Tongue (tissue), 3 donors: ENCODE measurements at places on chromosomes 3 and 15.

- no peak for DNase-seq
Measured at GRCh38 chr3:133775309-133775708, 29.1 kb downstream of the TF start.

- no peak for DNase-seq
Measured at GRCh38 chr3:194087280-194087679, 48.7 kb upstream of the HES1 start.

DNA sequence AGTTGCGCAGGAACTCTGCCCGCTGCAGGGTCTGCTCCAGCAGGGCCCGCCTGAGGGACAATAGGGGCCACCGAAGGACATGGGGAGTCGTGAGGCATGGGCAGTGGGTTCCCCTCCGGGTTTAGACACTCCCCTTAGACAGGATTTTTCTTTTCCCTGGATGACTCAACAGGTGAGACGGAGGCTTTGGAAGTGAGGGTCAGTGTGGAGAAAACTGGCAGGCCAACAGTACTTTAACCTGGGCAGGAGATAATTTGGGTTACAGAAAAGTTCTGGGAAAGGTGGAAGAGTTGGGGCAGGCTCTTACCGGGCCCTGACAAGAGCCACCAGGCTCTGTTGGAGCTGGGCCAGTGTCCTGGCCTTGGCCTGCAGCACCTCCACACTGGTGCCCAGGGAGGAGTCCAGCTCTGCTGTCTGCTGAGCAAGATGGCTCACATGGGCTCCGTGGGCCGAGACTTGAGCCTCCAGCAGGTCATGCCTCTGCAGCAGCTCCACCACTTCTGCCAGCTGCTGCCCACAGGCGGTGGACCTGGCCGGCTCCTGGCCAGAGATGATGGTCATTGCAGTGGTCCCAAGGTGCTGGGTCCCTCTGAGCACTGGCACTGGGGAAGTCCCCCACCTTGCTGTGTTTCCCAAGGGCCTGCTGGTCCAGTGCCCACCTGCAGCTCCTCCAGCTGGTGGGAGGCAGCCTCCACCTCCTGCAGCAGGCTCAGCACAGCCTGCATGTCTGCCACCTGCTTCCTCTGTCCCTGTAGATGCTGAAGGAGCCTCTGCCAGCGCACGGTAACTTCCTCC, 11.0 kb downstream of the SPTBN5 start:
- no peak for DNase-seq

GRCh38 chr3:188088948-188089685, 64.8 kb upstream of the LPP start:
- DNase-seq: no peak

GRCh38 chr3:173065543-173065981, 75.5 kb downstream of the SPATA16 start:
- DNase-seq: peak; percentile 67

GRCh38 chr3:55571216-55571813, 84.2 kb upstream of the WNT5A start:
- DNase-seq: no peak

GRCh38 chr3:194849166-194849875, 163.6 kb downstream of the FAM43A start:
- DNase-seq: no peak

GRCh38 chr3:128408693-128409623, 57.7 kb downstream of the DNAJB8 start:
- peak; percentile 68 for DNase-seq

GRCh38 chr3:164387236-164387635, 691.1 kb downstream of the SI start:
- DNase-seq: no peak

GRCh38 chr3:184896336-184896735, 84.4 kb downstream of the VPS8 start:
- DNase-seq: no peak

GRCh38 chr3:34072297-34072696, 273.9 kb downstream of the PDCD6IP start:
- DNase-seq: no peak

DNA sequence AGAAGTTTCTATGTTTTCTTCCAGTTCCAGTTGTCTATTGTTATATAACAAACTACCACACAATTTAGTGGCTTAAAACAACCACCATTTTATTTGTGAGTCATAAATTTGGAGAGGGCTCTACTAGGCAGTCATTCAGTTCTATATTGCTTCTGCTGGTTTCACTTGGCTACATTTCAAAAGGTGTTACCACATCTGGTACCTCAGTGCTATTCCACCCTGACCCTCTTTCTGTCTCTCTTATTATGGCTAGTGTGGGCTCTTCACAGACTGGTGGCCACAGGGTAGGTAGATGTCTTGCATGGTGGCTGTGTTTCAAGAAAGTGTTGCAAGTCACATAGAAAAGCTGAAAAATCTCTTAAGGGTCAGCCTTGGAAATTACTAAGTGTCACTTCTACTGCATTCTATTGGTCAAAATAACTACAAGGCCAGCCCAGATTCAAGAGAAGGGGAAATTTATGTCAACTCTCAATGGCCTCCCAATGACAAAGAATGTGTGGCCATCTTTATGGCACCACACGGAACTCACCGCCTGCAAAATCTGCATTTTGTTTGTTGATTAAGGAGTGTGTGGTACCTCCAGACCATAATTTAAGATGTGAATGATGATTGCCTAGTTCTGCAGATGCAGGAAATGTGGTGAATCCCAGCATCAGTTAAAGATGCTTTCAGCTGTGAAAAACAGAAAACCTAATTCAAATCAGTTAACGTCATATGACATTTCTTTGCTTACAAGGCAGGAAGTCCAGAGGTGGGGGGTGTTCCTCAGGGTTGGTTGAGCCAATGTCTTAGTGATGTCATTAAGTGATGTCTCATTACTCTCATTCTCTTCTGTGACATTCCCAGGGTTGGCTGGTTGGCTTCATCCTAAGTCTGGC, 105.8 kb upstream of the RASGRP1 start:
- DNase-seq: no peak

- DNase-seq: no peak
Measured at GRCh38 chr3:26460985-26461384, 161.6 kb upstream of the LRRC3B start.

GRCh38 chr3:122608916-122609315, 31.5 kb downstream of the PARP15 start:
- no peak for DNase-seq

GRCh38 chr15:65303687-65304380, 643 bp upstream of the RNU5B-1 start:
- DNase-seq: peak; percentile 87

DNA sequence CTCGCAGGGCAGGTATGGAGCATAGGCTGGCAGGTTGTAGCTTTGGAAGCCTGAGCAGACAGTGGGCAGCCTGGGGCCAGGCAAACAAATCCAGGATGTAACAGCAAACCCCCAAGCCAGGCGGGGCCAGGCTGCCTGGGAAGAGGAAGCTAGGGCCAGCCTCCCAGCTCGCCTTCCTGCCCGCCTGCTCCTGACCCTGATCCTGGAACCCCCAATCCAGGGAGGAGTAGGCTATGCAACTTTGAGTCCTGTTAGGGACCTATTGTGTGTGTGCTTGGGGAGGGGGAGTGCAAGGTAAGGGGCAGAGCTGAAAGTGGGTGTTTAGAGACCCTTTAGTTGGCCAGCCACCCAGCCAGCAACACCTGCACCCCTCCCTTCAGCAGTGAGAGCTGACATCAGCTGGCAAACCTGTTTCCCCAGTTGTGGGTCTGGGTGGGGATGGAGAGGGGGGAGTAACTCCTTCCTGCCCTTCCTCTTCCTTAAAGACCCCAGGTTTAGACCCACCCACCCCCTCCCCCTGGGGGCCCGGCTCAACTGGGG, 2.5 kb downstream of the NBEAL2 start:
- DNase-seq: peak; percentile 51

DNA sequence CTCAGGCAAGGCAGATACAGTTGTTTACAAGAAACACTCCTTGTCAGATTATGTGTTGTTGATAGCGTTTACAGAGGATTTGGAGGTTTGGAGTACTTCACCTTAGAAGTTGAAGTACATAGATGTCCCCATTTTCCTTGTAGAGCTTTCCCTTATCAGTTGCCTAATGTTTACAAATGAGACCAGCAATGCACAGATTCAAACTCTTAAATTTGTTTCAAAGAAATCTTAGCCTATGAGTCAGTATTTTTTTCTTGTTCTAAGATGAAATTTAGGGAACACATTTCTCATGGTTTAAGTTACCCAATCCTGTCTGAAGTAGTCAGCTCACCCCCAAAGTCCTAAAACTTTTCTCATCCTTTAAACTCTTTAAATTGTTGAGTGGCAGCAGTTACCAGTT, 6.3 kb upstream of the EIF5A2 start:
- DNase-seq: no peak

DNA sequence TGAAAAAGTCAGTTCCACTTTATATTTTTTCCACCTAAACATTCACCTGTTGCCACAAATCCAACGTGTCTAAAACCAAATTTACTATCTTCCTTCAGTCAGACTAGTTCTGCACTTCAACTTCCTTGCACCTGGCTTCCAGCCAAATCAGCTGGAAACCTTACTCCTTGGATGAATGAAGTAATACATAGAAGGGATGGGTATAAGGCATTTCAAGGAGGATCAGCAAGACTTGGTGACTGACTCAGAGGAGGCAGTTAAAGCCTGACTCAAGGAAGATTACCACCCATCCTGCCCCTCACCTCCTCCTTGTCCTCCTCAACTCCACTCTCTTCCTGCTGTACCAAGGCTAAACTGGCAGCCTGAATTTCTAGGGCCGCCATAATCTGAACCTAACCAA, 37.1 kb downstream of the QTRT2 start:
- peak; percentile 38 for DNase-seq

GRCh38 chr3:196320137-196320536, 2.1 kb upstream of the DYNLT2B start:
- DNase-seq: no peak

DNA sequence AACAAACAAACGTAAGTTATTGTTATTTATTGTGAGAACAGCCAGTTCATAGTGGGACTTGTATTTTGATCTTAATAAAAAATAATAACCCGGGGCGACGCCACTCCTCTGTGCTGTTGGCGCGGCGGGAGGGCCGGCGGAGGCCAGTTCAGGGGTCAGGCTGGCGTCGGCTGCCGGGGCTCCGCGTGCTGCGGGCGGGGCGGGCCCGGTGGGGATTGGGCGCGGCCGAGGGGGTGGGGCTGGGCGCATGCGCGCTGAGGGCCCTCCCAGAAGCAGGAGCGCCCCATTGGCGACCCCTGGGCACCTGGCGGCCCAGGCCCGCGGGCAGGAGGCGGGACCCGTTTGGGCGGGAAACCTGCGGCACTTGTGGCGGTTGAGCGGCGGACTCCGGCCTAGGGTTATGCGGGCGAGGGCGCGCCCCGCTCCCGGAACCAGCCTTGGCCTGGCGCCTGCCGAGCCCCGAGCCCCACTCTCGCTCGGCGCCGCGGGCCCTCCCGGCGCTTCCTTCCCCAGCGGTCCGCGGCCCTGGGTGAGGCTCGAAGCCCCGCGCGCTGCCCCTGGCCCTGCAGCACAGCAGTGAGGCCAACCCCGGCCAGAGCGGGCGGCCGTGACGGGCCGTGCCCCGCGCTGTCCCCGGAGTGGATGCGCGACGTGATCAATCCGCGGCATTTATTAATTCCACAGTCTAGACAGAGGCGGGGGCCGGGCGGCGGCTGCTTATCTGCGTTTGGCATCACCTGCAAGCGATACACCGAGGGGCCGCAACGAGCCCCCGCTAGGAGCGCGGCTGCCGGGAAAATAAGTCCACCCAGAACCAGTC, 6.0 kb downstream of the ISL2 start:
- DNase-seq: peak; percentile 30

DNA sequence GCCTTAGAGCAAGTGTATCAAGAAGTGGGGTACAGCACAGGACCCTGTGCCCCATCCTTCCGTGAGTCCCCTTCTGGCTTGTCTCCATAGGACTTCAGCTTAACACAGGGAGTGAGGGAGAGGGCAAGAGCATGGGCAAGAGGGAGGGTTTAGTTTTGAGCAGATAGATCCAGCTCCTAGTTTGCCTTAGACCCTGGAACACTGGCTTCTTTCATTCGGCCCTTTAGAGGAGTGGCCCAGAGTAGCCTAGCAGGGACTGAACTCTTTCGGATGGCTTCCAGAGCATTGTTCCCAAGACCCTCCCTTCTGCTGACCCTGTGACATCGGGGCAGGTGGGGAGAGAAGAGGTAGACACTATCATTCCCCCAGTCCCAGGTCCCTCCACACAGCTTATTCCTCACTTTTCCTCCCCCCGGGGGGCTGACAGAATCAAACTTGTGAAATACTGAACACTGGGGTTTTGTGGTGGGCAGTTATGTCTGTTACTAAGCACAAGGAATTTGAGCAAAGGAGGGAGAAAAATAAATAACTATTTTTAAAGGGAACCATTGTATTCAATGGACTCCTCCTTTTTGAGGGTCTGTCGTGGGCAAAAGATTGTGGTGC, 289.6 kb upstream of the C2CD4B start:
- DNase-seq: peak; percentile 33

DNA sequence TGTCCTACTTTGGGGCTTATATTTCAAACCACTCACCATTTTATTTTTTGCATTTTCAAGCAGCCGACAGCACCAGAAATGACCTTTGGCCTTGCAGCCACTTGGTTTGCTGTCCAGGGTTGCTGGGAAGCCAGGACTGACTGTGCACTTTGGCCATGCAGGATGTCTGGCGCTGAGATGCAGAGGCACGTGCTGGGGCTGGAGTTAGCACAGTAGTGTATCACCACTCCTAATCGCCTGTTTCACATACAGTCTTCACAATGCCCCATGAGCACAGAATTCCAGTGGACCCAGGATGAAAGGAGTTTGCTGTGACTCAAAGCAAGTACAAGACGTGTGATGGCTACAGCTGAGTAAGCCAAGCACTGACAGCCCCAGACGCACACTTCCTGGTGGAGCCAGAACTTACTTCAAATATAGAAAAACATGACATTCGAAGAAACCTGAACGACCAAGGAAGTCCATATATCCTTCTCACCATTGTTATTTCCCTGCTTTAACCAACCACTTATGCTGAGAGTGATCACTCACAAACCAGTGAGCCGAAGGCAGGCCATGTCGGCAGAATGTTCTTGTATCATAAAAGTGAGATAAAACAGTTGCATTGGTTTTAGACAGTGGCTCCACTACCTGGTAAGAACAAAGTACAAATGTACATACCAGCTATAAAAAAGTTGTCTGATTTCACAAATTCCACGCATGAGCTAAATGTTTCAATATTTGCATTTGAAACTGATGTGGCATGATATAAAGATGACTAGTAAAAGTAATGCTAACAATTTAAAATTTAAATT, 16.0 kb downstream of the OCA2 start:
- DNase-seq: no peak
